ENCODE measurements at places on chromosomes 6 and 20.

GRCh38 chr20:38007526-38007925 is 25.7 kb downstream of the TTI1 start:
- peak; percentile 50 for DNase-seq

DNA sequence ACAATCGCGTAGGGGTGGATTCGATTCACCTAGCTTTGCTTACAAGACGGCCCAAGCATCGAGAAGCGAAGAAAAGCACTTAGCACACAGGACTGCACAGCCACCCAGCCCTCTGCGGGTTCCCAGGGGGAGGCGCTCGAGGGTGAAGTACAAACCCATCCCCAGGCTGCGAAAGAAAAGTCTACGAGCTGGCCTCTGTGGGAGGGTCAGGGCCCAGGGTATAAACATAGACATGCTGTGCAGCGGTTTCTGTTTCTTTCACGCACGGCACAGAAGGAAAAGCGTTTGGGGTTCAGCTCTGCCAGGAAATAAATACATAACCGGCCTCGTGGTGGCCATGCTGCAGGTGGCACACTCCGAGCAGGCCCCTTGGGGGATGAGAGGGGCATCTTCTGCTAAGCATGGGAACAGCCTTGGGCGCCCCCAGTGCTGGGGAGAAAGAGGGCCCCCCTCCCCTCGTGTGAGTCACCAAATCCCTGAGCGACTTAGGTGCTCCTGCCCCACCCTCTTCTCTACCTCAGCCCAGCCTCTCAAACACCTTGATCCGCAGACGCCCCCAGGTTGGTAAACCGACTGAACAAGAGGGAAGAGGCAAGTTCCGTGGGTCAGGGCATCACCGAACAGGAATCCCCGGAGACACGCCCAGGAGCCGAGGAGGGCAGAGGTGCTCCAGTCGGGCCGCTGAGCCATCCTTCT is 91.6 kb upstream of the RIPOR2 start:
- no peak for DNase-seq

DNA sequence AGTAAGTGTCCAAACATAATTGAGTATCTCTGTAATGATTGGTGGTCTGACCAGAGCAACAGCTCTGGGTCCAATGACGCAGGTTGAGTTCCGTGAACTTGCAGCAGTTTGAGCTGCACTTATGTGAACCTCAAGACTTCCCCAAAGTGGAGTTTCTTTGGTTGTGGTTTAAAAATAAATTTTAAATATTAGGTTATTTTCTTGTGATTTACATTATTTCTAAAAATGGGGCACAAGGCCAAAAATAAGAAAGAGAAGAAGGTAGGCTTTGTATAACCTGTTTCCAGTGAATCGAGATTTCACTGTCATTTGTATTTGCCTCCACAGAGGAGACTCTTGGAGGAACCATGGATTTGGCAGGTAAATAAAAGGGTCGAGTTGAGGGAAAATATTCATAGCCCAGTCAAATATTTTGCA is 166.4 kb upstream of the ZNF217 start:
- DNase-seq = no peak

GRCh38 chr20:7770578-7770977 is 169.7 kb downstream of the HAO1 start:
- no peak for DNase-seq

DNA sequence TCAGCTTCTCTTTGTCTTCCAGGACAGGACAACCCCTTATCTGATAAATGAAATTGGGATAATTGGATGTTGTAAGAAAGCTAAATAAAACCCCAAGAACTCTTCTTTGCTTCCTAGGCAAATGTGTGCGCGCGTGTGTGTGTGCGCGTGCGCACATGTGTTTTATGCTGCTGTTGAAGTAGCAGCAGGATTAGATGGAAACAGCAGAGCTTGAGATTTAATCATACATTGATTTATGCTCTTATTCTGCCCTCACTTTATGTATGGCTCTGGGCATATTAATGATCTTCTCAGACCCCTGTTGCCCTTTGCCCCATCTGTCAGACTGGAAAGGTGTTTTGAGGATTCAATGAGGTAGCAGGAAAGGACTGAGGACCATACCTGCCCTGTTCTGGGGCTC is 324.0 kb upstream of the MAP3K7 start:
- no peak for DNase-seq

DNA sequence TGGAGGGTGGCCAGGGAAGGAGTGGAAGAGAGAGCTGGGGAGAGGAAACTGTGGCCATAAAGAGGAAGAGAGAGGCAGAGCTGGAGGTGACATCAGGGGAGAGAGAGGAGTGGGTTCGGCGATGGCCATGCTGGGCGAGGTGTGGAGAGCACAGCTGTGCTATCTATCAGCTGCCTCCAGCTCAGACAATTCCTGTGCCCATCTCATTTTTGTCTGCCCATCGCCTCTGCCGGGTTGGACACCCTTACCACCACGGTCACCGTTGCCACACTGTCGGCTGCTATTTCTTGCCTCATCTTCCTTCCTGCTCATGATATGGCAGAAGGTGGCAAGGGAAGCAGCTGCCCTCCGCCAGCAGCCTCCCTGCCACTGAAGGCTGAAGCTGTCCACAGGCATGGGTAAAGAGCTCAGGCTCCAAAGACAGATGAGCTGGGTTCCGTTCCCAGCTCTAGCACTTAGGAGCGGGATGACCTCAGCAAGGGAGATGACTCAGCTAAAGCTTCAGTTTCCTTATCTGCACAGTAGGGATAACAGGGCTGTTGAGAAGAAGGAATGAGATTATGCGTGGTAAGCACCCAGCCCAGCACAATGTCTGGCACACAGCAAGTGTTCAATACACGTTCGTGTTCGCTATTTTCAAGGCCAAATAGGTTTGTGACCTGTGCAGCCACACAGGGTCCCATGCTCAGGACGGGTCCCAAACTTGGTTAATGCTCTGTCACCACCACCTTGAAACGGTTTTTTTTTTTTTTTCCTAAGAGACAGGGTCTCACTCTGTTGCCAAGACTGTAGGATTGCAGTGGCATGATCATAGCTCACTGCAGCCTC is 21.9 kb upstream of the TAF8 start:
- DNase-seq = no peak

- no peak for DNase-seq
Measured at GRCh38 chr6:33577106-33577535, 3.0 kb downstream of the BAK1 start.

DNA sequence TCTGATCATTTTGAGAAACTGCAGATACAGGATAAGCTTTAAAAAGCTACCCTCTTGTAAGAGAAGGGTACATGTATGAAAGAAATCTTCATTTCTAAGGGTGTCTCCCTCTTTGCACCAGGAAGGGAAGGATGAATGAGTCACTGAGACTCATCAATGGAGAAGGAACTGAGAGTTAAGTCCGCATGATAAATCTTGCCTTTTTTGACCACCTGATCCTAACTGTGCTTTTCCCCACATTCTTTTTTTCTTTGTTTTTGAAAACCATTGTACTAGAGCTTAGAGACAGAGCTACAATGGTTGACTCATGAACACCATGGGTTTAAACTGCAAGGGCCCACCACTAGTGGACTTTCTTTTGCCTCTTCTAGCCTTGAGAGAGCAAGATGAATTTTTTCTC is 353.0 kb upstream of the RGS17 start:
- DNase-seq = no peak

DNA sequence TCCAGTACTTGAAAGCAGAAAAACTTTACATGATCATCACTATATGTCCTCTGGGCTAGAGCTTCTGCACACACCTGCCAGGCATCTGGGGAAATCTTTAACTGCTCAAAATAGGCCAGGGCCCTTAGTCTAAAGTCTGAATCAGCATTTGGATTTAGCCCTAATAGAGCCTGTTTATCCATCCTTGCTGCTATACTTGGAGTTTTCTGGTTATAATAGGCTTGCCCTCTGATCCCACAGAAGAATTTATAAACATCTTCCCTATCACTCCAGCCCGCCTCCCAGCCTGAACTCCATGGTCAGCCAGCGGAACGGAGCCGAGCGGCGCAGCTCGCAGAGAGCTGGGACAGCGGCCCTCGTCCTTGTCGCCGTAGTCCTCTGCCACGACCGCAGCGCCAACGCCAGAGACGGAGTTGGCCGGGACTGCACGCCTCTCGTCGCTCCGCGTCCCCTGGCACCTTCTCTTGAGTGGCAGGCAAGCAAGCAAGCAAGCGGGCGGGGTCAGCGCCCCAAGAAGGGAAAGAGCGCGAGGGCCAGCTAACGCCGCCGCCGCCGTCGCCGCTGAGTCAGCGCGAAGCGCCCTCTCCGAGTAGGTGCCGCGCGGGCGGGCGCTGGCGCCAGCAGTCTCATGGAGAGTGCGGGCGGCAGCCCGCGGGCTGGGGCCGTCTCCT is 25.4 kb upstream of the ASIP start:
- peak; percentile 91 for DNase-seq

GRCh38 chr20:25632940-25633790 is 9.4 kb upstream of the NANP start:
- no peak for DNase-seq

DNA sequence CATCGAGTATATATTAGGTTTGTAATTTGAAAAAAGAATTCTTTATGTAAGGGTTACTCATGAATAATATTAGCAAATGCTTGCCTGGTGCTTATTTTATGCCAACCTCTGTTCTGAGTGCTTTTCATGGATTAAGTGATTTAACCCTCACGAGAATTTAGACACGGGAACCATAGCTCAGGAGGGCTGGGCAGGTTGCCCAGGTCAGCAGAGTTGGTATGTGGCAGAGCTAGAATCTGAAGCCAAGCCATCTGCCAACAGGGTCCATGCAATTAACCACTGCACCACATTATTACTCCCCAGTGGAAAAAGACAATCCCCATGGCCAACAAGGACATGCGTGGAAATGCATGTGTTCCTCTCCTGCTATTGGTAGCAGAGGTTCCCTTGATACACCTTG is 345.6 kb downstream of the CDC5L start:
- DNase-seq = no peak

- no peak for DNase-seq
Measured at GRCh38 chr6:73728548-73729205, 32.7 kb downstream of the CD109 start.

DNA sequence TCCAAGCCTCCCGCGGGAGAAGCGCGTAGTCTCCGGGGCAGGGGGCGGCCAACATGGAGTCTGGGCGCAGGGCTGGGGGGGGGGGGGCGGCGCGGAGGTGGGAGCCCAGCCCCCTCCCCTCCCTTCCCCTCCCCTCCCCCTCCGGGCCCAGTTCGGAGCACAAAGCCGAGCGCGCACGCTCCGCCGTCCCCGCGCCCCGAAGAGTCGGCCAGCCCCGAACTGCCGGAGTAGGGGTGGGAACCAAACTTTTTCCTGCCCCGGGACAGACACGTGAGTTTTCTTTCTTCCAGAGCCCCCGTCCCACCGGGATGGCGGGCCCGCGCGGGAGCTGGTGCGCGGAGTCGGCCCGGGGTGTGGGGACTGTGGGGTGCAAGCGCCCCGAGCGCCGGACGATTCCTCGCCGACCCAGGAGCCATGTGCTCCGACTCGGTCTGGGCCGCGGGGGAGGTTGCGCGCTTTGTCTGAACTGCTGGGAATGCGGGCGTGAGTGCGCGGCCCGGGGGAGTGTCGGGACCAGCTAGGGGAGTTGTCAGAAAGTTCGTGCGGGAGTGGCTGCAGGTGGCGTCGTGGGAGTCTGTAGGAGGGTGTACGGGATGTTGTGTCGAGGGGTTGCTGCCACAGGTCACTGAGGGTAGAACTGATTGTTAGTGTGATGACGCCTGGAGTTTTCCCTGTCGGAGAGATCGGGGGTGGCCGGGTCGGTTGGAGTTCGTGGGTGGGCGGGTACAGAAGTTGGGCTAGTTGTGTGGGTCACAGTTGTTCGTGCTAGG is 1.2 kb downstream of the TGIF2 start:
- peak; percentile 83 for DNase-seq

DNA sequence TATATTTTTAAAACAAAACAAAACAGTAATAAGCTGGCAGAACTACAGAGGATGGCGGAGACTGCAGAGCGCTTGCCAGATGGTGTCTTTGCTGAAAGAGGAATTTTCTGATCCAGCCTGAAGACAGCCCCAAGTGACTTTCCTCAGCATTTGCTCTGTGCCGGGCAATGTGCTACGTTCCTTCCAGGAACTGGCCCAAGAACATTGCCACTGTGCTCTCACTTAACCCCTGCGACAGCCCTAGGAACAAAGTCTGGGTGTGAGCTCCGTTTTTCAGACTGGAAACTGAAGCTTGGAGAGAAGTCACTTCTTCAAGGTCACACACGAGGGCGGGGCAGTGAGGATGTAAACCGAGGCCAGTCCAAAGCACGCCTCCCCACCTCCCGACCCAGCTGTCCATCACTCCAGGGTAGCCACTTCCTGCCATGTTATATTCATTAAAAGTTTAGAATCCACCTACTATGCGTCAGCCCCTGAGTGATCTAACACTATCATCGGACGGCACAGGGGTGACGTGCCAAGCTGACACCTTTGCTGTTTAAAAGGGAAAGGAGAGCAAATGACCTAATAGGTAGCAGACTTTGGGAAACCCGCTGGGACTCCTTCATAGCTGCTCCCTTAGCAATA is 22.3 kb upstream of the BMP7 start:
- DNase-seq = no peak

DNA sequence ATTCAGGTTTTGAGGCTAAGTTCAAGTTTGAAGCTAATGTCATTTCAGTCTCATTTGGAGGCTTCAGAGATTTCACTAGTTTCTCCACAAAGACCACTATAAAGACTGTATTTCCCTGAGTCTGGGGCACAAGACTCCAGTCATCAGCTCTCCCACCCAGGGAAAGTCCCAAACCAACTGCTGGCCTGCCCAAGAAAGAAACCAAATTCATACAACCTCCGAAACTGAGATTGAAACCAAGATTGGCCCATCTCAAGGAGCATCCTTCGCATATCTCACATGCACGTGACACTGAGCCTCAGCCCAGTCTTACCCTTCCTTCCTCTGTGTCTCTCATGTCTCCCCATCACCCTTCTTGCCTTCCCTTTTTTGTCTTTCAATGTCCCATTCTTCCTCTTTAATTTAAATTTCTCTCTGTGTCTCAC is 3.5 kb upstream of the LTA start:
- DNase-seq = no peak

- DNase-seq = no peak
Measured at GRCh38 chr6:38346291-38347079, 293.2 kb downstream of the BTBD9 start.

- peak; percentile 51 for DNase-seq
Measured at GRCh38 chr6:43250992-43251373, 7.7 kb downstream of the TTBK1 start.
